HepG2 (cell line): ENCODE measurements at places on chromosomes 7 and 10. TPM values are rescaled to one million over a fixed set of nuclear protein-coding genes. Genes with fewer than 3 reads are reported as not detected.
A peak's percentile ranks its signal among the peaks of the same experiment; 100 is the strongest.

Gene EPHB4
- 43.7 and 69.6 TPM in 2 replicates for total RNA-seq

DNA sequence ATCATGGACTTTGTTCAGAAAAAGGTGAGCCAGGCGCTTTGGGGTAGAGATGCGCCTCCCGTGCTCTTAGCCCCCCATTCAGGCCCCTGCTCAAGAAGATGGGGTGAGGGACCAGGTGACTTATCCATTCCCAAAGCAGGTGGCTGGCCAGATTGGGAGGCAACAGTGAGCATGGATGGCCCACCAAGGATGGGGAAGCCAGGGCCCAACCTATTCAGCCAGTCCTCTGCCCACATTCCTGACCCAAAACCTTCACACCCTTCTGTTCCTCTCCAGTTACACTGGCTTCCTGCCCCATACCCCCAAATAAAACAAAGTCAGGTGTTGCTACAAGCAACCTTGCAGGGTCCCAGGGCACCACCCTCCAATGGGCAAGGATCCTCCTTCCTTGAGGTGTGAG is 44.4 kb downstream of the TSPAN15 start:
- no peak for DNase-seq

Gene MUC3A
- not detected in 2 replicates for total RNA-seq

DNA sequence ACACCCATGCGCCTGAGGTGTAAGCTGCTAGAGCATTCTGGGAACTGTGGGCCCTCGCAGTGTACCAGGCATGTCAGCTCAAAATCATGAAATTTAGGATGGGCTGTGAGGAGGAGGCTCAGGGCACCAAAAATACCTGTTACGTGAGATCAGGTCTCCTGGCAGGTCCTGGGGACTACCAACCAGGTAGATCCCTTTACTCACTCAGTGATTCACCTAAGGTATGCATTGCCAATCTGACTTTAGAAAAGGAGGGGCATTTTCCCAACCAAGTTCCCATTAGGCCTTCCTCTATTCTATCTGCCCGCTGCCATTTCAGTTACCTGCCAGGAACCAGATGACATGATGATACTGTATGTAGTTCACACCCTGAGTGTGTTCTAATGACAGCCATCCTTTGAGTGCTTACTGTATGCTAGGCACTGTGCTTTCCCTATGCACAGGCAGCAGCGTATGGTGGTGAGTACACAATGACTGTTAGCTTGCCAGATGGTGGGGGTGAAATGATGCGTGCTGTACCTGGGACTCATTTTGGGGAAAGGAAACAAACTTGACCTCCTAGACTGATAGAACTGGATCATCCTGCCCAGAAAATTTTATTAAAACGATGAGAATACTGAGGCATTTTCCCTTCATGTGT is 62.0 kb downstream of the CFAP58 start:
- DNase-seq, result no peak

DNA sequence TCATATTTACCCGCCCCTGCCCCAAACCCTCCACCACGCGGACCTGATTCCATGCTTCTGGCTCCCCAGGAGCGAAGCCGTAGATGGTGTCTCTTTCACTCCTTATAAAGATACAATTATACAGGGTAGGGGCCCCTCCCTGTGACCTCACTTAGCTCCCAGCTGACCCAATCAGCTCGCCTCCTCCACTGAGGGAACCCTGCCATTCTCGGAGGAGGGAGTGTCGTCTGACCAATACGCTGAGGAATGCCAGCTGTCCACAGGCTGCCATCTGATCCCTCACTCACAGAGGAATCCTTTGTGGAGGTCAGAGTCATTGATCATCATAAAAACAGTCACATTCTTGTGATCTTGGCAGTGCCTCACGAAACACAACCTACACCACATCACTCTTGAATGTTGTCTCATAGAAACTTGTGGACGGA is 67.5 kb upstream of the INSIG1 start:
- peak; percentile 23 for DNase-seq

GRCh38 chr10:93064874-93065660 is 4.5 kb downstream of the CYP26C1 start:
- no peak for DNase-seq

- DNase-seq, result no peak
These were observed 882.4 kb downstream of the NRG3 start for GRCh38 chr10:82757397-82757796.
